ENCODE measurements at places on chromosomes 16 and 17. TPM values are rescaled to one million over a fixed set of nuclear protein-coding genes. Genes with fewer than 3 reads are reported as not detected.

Gene TBC1D3D
- not detected for total RNA-seq

Gene PROCA1
- total RNA-seq = 0.65 TPM

Gene CEP112
- total RNA-seq = 10.3 TPM

Gene INTS2
- 11.7 TPM for total RNA-seq

Gene GJD3
- total RNA-seq = 7.6 TPM

Gene FN3KRP
- total RNA-seq = 8.4 TPM

Gene ARHGDIA
- total RNA-seq = 187 TPM

Gene PER1
- 12.3 TPM for total RNA-seq

Gene DNASE1L2
- total RNA-seq = 0.85 TPM

Gene QPRT
- 33.4 TPM for total RNA-seq

Gene CCL4L2
- total RNA-seq = not detected

Gene OR2C1
- 0.16 TPM for total RNA-seq

Gene GJC1
- 33.4 TPM for total RNA-seq

Gene MRC2
- total RNA-seq = 465 TPM

Gene RASL10B
- 0.97 TPM for total RNA-seq

Gene SLC16A11
- 0.32 TPM for total RNA-seq

Gene RNU2-1
- not detected for total RNA-seq

Gene USB1
- total RNA-seq = 21.3 TPM

Gene TOM1L1
- total RNA-seq = 39.8 TPM

Gene PRAC2
- not detected for total RNA-seq

Gene IRF8
- total RNA-seq = not detected

Gene TBX4
- not detected for total RNA-seq

Gene HOXB1
- total RNA-seq = not detected

Gene TBC1D3B
- total RNA-seq = not detected

Gene LRRC75A
- total RNA-seq = 0.32 TPM

Gene GLP2R
- not detected for total RNA-seq

Gene BCL6B
- 0.16 TPM for total RNA-seq

Gene CACNB1
- total RNA-seq = 14.0 TPM

Gene CSH2
- total RNA-seq = not detected

Gene LGALS9
- 20.8 TPM for total RNA-seq

Gene ATP2C2
- not detected for total RNA-seq

Gene TANC2
- 76.0 TPM for total RNA-seq

Gene ABCC11
- under 0.01 TPM for total RNA-seq

Gene CRHR1
- total RNA-seq = not detected

Gene KRT33B
- not detected for total RNA-seq

Gene CCL8
- 0.12 TPM for total RNA-seq

Gene CCDC200
- not detected for total RNA-seq

Gene ALDH3A1
- total RNA-seq = 10.4 TPM

All from hair follicle dermal papilla cell (primary cell).